ENCODE measurements at places on chromosomes 6 and 20.

DNA sequence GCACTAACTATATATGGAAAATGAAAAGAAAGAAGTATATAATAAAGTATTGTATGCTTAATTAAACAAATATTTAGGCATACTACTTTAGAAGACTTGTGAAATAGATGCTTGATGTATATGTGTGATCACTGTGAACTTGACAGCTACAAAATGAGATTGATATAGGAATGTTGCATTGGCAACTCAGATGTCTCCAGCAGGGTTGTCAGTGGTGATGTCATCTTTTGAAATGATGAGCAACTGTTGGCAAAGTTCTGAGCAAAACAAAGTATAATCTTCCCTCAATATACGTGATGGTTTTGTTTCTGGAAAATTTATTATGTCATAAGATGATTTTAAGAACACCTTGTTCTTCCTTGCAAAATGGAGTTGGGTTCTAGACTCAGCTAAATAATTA is 133.8 kb downstream of the ARID1B start:
- DNase-seq = no peak

GRCh38 chr20:50415021-50415515 is 95.1 kb upstream of the PTPN1 start:
- DNase-seq = no peak

DNA sequence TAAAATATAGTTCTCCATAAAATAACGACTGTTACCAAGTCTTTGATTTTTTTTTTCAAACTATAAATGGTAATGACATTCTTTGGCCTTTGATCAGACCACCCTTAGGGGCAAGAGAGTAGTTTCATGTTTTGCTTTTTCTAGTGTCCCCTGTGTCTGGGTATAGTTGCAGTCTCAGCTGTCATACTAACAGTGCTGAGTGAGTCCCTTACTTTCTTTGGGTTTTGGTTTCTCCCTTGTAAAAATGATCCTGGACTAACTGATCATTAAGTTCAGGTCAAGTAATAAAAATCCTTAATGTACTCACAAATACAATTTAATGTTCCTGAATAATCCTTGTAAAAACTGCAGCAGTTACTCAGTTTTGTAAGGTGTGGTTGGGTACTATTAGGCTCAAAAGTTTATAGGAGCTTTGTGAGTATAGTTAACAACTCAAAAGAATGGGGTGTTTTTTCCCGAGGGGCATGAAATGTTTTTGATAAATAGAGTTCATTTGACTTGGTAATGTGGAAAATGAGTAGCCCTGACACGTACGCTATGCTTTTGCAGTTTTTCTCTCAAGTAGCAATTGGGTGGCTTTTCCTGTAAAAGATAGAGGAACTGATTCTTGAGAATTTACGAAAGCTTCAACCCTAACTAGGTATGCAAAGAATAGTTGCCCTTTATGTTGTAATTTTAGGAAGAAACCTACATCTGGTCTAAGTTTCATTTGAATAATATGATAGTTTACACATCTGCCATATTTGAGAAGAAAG is 6.2 kb downstream of the PTPN1 start:
- DNase-seq = no peak

- DNase-seq = no peak
Observed at GRCh38 chr6:169915769-169916550, 164.5 kb downstream of the ERMARD start.

GRCh38 chr6:3801960-3802359 is 47.2 kb upstream of the FAM50B start:
- no peak for DNase-seq

GRCh38 chr6:42332916-42333315 is 115.3 kb upstream of the MRPS10 start:
- DNase-seq = no peak

- no peak for DNase-seq
Observed at GRCh38 chr6:31575335-31575901, at the start of gene TNF. TNF (plus strand) TSS chr6:31575565; CDS start chr6:31575742, 177 bp downstream.

GRCh38 chr6:16146028-16146427 is 17.1 kb downstream of the MYLIP start:
- no peak for DNase-seq

GRCh38 chr20:9389346-9389745 is 125.0 kb upstream of the LAMP5 start:
- no peak for DNase-seq

GRCh38 chr6:157158897-157159296 is 164.4 kb downstream of the TMEM242 start:
- no peak for DNase-seq

DNA sequence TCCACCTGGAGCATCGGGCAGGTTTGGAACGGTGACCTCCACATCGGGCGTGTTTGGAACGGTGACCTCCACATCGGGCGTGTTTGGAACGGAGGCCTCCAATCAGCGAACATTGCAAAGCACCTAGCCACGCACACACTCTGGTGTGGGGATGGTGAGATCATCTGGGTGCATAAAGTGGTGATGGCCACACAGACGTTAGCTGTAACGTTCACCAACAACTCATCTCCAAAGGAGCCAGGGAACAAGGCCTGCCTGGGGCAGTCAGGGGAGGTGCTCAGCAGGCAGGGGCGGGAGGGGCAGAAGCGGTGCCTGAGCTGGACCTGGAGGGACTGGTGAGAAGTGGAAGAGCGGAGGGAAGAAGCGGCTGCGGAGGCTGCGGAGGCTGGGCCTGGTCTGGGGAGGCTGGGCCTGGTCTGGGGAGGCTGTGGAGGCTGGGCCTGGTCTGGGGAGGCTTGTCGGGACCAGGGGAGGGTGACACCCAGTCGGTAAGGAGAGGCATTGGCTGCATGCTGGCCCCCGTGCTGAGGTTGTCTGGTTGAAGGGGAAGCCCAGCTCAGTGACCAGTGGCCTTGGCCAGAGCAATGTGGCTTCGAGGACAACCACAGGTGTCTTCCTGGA is 89.9 kb downstream of the PSMB1 start:
- no peak for DNase-seq

DNA sequence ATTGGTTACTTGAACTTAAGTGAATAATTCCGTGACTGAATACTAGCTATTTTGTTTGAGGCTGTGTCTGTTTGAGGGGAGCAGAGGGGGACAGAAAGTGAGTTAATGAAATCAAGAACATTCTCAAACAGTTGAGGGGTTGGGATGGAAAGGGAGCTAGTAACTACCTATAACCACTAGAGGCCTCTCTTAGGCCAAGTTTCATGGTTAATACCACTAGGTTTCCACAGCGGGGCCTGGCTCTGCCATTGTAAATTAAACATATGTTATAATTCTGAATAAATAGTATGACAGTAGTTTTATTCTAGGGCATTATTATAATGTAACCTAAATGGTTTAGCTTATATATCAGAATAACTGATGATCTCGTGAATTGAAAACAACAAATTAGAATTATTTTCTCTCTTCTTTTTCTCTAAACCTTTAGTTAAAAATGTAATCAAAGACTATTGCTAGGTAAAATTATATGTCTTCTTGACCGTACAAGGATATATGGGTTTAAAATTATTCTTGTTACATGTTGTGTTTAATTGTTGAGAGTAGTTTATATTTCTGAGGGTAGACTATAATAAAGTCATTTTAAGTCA is 108.1 kb downstream of the BCKDHB start:
- DNase-seq = no peak

DNA sequence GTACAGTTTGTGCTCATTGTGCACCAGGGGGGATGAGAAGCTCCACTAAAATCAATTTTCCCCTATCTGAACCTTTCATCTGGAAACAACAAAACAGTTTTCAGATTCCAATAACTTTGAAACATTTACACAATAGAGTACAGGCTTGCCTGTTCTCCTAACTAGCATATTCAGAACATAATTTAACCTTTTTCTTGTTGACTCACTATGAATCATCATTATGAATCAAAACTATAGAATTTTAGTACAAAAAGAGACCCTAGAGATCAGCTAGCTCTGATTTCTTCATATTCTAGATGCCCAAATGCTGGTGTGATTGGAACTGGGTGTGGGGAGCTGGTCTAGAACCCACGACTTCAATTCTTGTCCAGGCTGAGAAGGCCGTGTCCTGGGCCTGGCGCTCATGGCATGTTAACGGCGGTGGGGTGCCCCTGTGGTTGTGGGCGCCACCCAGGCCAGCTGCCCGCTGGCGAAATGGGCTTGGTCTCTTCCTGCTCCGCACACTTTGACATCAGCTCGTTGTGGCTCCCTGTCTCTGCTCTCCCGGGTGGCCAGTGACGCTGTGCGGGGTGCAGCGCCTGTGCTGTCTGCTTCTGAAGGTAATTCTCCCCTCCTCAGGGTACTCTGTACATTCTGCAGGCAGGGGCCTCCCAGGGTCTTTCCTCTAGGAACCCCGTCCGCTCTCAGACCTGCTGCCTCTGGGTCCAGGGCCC is 29.9 kb upstream of the AGPAT4 start:
- DNase-seq = no peak

DNA sequence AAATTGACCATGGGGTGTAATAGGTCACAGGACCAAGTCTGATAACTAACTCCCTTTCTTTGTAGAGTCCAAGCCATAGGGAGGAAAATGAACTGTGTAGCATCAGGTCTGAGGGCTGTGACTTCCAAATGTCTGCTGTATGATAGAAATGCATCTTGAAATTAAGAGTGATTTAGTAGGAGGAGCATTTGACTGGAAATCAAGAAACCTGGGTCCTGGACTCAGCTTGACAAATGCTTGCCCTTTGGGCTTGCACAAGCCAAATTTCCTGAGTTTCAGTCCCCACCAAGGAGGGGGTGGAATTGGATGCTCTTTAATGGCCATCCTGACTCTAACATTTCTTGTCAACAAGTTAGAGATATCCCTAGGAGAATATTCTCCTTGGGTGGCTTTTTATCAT is 187.0 kb downstream of the PDE7B start:
- no peak for DNase-seq

DNA sequence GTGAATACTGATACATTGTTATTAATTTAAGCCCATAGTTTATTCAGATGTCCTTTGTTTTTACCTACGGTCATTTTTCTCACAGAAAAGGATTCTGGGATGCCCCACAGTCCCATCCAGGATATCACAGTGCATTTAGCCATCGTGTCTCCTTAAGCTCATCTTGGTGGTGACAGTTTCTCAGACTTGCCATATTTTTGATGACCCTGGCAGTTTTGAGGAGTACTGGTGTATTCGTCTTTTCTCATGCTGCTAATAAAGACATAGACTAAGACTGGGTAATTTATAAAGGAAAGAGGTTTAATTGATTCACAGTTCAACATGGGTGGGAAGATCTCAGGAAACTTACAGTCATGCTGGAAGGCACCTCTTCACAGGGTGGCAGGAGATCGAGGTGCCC is 295.9 kb upstream of the CDH4 start:
- no peak for DNase-seq

- no peak for DNase-seq
Observed at GRCh38 chr6:129704708-129705107, 5.3 kb downstream of the ARHGAP18 start.

DNA sequence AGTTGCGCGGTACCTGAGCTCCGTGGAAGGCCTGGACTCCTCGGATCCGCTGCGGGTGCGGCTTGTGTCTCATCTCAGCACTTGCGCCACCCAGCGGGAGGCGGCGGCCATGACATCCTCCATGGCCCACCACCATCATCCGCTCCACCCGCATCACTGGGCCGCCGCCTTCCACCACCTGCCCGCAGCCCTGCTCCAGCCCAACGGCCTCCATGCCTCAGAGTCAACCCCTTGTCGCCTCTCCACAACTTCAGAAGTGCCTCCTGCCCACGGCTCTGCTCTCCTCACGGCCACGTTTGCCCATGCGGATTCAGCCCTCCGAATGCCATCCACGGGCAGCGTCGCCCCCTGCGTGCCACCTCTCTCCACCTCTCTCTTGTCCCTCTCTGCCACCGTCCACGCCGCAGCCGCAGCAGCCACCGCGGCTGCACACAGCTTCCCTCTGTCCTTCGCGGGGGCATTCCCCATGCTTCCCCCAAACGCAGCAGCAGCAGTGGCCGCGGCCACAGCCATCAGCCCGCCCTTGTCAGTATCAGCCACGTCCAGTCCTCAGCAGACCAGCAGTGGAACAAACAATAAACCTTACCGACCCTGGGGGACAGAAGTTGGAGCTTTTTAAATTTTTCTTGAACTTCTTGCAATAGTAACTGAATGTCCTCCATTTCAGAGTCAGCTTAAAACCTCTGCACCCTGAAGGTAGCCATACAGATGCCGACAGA is 9.9 kb downstream of the HEY2 start:
- no peak for DNase-seq

DNA sequence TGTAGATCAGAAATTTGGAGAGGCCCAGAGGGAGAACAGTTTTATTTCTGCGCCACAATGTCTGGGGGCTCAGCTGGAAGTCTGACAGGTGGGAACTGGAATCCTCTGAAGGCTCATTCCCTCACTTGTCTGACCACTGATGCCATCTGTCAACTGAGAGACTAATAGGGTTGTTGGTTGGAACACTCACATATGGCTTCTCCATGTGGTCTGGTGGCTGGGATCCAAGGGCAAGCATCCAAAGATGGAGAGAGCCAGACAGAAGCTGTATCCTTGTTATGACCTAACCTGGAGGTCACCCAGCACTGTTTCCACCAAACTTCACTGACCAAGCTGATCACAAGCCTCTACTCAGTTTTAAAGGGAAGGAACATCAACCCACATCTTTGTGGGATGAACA is 117.9 kb upstream of the AKAP12 start:
- DNase-seq = no peak

DNA sequence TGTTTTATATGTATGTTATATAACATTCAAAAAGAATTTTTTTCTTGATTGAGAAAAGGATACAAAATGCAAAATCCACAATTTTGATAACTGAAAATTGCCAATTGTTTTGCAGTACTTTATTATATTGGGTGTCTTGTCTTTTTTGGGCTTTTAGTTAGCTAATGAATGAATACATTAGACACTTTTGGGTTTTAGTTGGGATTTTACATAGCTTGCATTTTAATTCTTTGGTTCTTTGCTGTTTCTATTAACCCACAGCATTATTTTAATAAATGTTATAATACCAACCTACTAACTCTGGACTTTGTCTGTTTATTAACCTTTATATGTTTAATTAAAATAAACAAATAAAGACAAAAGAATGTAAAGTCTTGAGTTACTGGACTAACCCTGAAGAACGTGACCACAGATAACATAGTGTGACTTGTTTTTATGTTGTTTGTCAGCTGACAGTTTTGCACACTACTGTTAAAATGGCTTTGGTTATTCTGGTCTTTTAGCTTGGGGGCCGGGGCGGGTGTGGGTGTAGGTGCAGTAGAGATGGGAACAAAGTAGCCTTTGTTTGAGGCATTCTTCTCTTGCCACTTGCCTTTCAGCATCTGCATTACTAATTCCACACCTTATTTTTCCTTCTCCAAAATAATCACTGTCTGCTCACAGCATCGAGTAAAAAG is 159.1 kb downstream of the QKI start:
- DNase-seq = no peak

DNA sequence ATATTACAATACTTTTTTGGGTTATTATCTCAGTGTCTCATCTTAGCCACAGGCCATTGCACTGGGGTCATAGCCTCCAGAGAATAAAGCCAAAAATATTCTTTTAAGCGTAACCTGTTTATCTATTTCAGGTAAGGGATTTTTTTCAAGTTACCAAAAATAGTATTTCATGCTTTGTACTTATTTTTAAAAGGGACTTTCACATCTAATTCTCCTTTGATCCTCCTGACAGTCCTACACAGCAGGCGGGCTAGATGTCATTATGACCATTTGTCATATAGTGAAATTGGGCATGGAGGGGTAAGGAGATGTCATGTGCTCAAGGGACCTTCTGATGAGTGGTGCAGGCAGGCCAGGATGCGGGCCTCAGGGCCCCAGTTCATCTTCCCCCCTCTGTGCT is 68.9 kb downstream of the TBC1D7 start:
- no peak for DNase-seq

Data from activated naive CD4-positive, alpha-beta T cell (primary cell).